ENCODE measurements at places on chromosomes 13 and 19. TPM values are rescaled to one million over a fixed set of nuclear protein-coding genes. Genes with fewer than 3 reads are reported as not detected.

FREM2 gene
- not detected for total RNA-seq

- no peaks in the 10 kb centered on the region for H3K4me1 ChIP-seq
- DNase-seq = no peak
- no peaks in the 10 kb centered on the region for H3K27me3 ChIP-seq
- H3K4me3 ChIP-seq = no peak overlapping the region
- H3K27ac ChIP-seq = no peak overlapping the region
Observed at GRCh38 chr13:98613591-98613990, 36.7 kb upstream of the STK24 start.

DNA sequence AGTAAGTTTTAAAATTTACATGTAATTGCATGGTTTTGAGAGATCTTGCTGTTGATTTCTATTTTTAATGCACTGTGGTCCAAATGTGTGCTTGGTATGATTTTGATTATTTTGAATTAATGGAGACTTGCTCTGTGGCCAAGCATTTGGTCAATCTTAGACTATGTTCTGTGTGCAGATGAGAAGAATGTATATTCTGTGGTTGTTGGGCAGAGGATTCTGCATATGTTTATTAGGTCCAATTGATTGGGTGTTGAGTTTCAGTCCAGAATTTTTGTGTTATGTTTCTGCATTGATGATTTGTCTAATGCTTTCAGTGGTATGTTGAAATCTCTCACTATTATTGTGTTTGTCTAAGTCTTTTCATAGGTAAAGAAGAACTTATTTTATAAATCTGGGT, 82.3 kb downstream of the TDRD3 start:
- no peak overlapping the region for H3K4me3 ChIP-seq

DNA sequence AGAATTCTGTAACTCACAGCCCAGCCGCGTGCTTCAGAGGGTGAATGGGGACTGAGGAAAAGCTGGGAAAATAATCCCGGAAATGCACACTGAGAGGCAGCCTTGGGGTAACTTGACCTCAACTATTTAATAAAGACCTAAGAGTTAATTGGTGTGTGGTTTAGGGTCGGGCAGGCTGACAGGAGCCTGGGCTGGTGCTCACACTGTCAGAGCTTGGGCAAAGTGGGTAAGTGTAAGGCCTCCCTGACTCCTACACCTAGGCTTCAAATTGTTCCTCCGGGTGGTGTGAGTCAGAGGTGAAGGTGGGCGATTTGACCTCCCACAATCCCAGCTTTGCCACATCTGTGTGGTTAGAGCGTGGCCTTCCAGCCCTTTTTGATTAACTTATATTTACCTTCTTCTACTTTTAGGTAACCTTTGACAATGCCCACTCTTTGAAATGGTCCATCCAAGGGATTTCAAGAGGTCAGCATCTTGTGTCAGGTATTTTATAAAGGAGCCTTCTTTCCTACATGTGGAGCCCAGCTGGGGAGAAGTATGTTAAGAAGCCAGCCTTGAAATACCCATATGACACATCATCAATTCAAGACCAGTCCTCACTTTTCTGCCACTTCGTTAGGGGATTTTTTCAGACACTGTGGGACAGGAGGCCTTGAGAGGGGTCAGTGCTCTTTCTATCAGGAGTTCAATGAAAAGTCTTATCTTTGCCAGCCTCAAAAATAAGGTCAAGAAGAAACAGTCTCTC, 114.2 kb downstream of the NUFIP1 start:
- DNase-seq = no peak
- H3K4me1 ChIP-seq = no peaks in the 10 kb centered on the region
- H3K4me3 ChIP-seq = no peak overlapping the region
- H3K27me3 ChIP-seq = no peaks in the 10 kb centered on the region
- no peak overlapping the region for H3K27ac ChIP-seq

Data from natural killer cell (primary cell).